ENCODE measurements at places on chromosomes 11 and 22.

DNA sequence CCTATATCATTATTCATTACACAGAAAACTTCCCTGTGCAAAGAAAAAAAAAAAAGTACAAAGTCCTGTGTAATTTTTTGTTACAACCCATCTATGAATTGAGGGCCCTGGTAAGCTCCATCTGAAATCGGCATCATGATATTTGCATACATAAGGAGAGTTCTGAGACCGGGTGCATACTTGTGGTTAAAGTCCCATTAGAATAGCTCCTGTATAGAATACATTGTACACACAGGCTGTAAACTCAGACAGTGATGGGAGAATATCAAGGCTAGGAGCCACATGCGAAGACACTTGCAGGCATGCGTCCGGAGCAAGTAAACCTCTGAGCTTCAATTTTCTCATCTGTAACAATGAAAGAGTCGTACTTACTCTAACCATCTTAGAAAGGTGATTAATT lies 353.2 kb downstream of the ETS1 start:
- DNase-seq = no peak

DNA sequence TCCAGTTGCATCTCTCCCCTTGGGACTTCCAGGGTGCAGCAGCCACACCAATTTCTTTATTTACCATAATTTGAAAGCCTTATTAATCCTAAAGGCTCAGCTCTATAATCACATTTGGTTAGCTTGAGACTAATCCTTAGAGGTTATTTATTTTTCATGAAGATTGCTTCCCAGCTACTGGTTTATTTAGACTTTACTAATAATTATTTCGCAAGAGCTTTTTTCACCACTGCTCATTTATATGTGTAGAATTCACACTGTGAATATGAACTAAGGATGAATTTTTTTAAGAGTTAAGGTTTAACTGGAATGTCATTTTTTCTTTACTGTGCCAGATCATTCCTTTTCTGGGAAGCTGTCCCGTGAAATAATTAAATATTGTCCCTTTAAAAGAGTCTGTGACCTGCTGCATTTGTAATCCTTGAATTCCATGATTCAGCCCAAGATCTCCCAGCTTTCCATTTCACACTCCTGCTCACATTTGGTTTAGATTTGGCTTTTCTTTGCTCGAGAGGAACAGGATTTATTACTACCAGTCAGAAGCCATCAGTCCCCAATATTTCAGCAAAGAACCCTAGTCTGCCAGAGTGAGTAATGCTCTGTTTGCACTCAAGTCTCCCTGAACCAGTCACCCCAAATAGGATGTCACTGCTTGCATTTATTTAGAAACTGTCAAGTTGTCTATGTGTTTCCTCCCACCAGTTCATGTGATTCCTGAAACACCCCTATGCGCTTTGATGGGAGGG lies 4.4 kb upstream of the CD44 start:
- no peak for DNase-seq

- no peak for DNase-seq
Measured at GRCh38 chr11:131811383-131811782, 441.0 kb downstream of the NTM start.

DNA sequence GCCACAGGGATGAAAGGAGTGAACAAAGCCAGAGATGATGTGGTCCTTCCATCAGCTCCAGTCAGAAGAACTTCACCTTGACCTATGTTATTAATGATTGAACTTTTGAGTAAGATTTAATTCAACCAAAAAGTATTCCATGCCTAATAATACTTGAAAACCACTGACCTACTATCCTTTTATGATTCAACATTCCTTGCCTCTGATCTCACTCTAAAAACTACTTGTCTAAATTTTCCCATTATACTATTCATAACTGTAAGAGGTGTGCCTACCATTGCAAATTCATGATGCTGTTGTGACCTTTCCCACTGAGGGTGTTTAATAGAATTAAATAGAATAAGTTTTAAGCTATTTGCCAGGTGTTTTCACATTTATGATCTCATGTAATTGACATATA lies 164.7 kb upstream of the GUCY1A2 start:
- no peak for DNase-seq

DNA sequence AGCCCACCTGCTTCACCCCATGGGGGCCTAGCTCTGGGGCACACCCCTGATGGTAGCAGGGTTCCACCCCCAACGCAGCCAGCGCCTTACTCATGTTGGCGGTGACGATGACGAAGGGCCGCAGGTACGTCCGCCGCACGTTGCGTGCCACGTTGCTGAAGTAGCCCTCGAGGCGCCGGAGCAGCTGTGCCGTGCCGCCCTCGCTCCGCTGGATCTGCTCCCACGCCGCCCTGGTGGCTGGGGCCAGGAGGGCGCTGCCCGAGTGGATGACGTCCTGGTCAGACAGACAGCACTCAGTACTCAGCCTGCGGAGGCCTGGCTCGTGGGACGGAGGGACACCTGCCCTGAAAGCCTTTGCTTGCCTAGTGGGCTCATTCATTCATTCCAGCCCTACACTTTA lies 50.8 kb downstream of the TRMU start:
- no peak for DNase-seq

DNA sequence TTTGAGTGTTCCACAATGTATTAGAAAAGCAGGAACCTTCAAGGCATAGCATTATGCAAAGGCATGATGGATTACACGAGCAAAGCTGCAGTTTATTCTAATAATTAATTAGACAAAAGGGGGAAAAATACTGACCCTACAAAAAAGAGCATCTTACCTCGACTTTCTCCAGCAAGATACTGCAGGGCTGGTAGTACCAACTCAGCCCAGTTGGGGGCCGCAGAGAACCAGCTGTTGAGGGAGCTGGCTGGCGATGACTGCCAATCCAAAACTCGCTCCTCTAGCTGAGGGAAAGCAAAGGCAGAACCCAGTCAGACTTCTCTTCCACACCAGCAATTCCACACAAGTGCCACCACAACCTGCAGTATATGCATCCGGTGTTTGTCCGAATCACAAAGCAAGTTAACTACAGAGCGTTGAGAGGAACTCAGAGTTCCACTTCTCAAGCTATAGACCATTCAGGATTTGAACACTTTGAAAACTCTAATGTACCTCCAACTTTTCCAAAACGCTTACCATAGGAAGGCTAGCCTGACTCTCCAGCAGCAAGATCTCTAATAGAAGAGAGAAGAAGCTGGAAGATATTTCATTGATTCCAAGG lies 13.7 kb downstream of the NFRKB start:
- DNase-seq = no peak

DNA sequence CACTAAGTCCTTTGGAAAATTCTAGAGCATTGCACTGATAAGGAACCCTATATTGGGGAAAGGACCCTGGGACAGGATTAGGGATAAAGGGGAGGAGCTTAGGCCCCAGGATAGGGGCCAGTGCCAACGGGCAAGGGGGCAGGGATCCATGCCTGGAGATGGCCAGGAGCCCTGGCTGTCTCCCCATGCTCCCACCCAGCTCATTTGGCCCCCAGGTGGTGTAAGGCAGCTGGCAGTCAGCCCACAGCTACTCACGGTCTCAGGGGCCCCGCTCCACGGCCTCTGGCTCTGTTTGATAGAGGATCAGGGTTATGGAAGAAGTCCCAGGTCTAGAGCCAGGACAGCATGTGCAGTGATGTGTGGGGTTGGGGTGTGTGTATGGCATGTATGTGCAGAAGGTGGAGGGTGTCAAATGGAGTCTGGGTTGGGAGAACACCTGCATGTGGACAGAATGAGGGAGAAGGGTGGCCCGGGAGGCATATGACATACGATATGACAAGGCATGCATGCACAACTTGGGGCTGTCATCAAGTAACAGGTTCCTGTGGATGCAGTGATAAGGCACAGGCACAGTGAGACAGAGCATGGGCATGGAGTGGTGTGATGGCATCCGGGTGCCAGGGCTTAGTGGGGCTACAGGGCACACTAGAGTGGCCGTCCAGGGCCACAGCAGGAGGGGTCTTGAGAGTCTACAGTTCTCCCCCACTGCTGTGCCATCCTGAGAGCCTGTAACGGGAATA lies 18.4 kb upstream of the PDE2A start:
- DNase-seq = no peak

GRCh38 chr11:112605093-112605666 lies 344.5 kb upstream of the PLET1 start:
- DNase-seq = no peak

DNA sequence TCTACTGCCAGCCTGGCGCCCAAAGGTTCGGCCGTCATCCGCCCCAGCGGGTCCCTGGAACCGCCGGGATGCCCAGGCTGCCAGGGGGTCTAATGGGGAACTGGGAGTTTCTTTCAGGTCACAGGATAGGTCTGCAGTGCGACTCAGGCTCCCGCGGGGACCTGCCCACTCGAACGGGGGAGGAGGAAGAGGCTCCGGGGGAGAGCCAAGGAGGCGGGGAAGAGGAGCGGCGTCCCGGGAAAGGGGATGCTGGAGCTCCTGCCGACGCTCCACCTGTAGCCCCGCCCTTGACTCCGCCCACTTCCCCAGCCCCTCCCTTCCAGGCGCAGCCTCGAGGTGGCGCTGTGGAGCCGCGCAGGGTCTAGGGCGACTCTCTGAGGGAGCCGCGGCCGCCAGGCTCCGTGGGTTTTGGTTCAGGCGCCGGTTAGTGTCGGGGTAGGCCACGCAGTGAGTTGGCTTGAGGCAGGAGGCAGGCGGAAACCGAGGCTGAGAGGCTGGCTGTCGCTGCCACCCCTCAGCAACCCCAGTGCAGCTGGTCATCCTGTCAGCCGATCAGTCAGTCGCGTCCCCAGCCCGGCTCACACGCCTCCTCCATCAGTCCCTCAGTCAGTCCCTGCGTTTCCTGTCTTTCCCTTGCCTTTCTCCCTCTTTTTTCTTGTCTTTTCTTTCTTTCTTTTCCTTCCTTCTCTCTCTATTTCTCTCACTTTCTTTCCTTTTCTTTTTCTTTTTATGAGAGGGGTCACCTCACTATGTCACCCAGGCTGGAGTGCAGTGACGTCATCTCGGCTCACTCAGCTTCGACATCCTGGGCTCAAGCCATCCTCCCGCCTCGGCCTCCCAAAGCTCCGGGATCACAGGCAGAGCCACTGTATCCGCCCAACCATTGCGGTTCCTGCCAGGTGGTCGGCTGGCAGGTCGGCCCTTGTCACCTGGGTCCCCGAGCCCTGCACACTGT lies 26.4 kb downstream of the YWHAH start:
- DNase-seq = peak; percentile 78

- no peak for DNase-seq
Measured at GRCh38 chr22:46661221-46661851, 41.1 kb downstream of the GRAMD4 start.

DNA sequence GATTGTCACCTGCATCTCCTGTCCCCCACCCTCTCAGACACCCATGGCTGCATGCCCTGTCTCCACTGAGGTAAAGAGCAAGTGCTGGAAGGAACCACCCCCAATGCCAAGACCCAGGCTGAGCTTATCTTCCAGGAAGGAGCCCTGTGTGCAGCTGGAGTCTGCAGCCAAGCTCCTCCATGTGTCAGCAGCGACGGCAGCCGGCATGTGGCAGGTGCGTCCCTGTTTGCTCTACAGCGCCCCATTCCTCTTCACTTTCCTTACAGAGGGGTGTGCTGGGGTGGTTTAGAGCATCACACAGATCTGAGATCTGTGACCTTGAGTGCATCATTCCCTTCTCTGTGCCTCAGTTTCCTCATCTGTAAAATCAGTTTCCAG lies 7.7 kb upstream of the MN1 start:
- DNase-seq = no peak

GRCh38 chr11:128845334-128845780 lies 21.7 kb downstream of the KCNJ1 start:
- no peak for DNase-seq

GRCh38 chr22:46315976-46316375 lies 19.3 kb downstream of the GTSE1 start:
- no peak for DNase-seq

DNA sequence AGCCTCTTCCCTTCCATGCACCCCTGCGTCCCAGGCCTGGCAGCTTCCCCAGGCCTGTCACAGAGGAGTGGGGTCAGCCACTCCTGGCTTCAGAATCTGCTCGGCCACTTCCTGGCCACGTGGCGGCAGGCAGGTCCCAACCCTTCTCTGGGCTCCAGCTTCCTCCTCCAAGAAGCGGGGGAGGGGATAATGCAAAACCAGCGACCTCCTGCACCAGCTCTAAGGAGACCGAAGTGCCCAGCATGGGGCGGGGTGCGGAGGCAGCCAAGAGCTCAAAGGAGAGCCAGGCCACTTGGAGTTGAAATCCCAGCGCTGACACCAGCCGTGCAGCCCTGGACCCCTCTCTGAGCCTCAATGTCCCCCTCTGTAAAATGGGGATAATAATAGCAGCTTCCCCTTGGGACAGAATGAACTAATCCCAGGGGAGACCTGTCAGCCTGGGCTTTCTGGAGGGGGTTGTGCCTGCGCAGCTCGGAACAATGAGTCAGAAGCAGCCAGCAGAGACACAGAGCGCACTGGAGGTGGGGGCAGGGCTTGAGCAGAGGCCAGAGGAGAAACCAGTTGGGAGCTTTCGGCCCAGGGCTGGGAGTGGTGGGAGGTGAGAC lies 22.8 kb upstream of the PICK1 start:
- DNase-seq = no peak

- no peak for DNase-seq
Measured at GRCh38 chr11:72897506-72897905, 83.3 kb downstream of the ATG16L2 start.

DNA sequence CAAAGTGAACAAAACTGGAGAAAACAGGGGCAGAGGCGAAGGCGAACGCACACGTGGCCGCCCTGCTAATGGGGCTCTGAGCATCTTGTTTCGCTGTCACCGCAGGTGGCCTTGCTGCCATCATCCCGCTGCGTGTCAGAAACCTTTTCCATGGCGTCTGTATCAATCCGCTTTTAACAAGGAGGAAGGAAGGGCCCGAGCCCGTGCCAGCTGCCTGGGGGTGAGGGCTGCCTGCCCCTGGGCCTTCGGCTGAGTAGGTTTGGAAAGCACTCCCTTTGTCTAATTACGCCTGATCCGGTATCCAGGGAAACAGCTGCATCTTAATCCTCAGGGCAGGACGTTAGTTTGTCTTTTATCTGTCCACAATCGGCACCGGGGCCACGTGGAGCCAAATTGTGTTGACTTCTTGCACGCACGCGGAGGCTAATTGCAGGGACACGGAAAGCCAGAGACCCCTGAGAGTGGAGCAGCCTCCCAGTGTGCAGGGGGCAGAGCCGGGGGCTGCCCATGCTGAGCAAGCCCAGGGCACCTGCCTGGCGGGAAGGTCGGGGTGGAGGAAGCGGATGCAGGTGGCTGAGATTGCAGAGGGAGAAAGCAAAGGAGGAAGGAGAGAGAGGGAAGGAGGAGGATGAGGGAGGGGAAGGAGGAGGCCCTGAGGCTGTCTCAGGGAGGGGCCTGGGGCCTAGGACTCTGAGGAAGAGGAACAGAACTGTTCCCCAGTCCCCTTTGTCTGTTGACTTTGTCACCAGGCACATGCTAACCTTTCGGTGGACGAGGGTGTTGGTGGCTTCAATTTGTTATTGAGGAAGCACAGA lies 19.2 kb upstream of the TH start:
- no peak for DNase-seq

GRCh38 chr11:66957971-66958231 lies 282 bp downstream of the PC start:
- DNase-seq = no peak

DNA sequence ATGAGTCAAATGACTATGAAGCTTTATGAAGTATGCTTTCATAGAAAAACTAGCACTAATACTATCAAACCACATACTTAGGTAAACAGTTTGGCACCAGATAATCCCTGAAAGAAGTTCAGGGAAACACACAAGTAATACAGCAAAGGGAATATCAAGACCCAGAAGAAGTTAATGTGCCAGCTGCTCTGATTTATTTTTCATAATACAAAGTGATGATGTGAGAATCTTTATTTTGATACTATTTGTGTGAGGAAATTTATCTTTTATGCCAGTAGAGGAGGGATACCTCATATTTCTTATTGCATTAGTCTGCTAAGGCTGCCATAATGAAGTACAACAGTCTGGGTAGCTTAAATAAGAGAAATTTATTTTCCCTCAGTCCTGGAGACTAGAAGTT lies 67.7 kb upstream of the ANO3 start:
- no peak for DNase-seq

GRCh38 chr22:25419247-25420113 lies 145.0 kb upstream of the GRK3 start:
- DNase-seq = no peak

Data from right renal cortex interstitium (tissue), 3 donors.